ENCODE measurements at places on chromosomes 2 and 18.

- no peak for DNase-seq
Observed at GRCh38 chr2:59084326-59084725, 843.2 kb upstream of the FANCL start.

- DNase-seq = no peak
Observed at GRCh38 chr2:122203523-122203922, 448.1 kb downstream of the TSN start.

GRCh38 chr2:15560140-15560987 is 770 bp downstream of the NBAS start:
- DNase-seq = no peak

DNA sequence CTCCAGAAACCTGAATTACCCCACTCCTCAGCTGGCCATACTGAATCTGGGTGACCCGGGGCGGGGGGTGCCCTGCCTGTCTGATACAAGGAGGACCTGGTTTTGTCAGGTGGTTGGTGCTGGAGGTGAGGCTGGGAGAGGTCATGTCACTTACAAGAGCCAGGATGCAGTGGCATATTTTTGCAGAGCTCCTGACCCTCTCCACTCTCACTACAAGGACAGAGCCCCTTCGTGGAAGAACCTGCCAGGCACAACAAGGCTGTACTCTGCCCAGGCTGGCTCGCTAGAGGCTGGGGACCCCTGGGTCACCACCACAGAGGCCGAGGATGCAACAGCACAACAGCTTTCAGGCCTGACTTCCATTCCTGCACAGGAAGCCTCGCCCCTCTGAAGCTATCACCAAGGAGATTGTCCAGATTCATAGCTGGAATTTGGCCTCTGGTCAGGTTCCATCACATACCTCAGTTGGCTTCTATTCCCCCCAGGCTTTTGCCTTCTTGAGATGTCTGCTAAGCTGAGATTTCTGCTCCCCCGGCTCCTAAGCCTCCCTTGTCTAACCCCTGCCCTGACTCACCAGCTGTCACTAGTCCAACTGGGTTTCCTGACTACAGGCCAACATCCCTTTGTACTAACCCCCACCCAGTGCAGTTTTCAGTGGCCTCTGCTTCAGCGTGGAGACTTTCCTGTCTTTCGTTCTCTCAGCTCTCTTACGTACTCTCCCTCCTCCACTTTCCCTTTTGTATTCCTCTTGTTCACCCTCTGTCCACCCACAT is 132.5 kb upstream of the EPAS1 start:
- DNase-seq = no peak

- no peak for DNase-seq
Observed at GRCh38 chr2:182359990-182360662, 66.7 kb downstream of the PDE1A start.

- DNase-seq = no peak
Observed at GRCh38 chr2:68536000-68536399, 68.6 kb downstream of the APLF start.

DNA sequence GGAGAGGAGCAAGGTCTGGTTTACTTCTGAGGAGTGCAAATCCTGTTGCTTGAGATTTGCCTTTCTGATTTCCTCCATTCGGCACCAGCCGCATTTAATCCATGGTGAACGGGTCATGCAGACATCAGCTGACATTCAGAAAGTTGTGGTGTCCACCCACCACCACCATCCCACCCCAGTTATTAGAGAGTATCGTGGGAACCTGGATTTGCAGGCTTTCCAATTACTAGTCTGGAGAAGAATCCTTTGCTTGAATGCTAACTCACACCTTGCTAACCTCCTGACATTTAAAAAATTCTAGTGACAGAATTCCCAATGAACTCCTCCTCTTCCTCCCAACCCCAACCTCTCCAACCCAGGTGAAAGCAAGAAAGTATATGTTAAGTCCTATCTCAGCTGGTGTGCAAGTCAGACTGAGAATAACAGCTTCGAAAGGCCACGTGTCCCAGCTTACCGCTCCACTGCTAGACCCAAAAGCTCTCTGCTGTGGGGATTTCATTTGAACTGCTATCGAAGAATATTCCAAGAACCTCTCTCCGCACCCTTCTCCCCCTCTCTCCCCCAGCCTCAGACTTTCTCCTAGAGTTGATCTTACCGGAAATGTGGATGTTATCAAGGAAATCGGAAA is 17.7 kb downstream of the BCL11A start:
- no peak for DNase-seq

DNA sequence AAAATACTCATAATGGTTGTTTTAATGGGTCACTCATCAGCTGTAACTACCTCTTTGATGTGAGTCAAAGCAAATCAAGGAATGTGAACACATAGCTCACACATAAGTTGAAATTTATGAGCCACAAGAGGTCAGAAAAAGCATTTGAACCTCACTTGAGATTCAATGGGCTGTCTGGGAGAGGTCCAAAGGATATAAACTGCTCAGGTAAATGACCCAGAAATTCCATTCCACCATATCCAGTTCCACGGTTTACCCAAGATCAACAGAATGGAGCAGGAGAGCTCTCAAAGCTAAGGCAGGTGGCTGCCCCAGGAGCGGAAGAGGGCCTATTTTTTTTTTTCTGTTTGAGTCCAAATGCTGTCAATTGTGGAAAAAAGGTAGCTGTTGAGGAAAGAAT is 464.1 kb downstream of the TNS1 start:
- no peak for DNase-seq

DNA sequence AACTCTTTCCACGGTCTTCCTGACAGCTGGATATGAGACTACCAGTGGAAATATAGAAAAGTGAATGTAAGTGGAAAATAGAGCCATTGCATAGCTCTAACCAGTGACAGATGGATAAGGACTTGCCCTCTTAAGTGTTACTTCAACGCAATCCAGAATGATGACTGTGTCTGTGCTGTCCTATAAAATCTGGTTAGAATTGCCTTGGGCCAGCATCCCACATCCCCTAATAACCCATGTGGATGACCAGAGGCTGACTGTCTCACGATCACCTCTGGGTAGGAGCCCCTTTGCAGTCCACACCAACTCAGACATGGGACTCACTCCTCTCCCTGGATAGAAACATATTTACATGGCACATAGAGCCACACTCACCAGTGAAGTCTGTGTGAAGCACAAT is 186.6 kb downstream of the C1D start:
- DNase-seq = no peak

DNA sequence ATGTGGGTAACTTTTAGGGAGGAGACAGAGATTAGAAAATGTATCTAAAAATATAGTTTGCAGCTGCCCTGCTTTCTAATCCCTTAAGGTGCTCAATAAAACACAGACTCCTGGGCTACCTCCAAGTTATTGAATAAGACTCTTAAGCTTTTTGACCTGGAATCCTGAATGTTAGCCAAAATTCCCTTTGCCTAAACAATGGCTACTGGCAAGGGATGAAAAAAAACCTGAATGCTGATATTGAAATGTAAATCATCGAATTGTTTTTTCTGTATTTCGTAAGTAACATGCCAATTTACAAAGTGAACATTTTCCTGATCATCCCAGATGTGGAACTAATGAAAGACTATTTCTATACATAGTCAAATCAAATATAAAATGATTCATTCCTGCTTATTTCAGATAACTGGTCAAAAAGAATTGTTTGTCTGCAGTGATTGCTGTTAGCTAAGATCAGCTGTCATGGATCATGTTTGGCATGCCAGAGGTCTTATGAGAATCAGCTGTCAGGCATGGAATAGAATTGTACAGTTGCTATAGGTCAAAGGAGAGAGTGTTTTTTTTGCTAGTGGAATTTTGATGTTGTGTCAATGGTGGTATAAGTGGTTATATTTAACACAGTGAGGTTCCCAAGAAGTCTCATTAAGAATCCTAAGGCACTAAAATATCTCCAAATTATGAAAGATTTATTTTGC is 363.6 kb upstream of the CWC22 start:
- DNase-seq = no peak

DNA sequence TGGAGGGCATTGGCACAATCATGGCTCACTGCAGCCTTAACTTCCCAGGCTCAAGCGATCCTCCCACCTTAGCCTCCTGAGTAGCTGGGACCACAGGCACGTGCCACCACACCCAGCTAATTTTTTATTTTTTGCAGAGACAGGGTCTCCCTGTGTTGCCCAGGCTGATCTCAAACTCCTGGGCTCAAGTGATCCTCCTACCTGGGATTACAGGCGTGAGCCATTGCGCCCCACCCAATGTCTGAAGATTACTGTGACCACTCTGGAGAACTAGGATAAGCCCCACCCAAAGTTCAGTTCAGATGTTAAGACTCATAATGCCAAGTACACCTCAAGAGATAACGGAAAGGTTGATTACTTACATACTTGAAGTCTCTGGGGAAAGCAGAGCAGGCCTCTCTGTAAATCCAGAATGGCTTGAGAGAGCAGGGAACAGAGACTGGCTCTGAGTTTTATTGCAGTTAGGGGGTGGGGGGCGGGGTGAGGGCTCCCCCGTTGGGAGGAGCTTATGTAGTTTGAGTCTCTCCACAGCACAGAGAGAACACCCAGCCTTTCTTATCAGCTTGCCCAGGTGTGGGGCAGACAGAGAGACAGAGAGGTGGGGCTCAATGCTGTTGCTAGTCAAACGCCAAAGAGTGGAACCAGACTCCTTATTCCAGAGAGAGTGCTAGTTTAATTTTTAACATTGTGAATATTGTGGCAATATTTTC is 26.5 kb upstream of the ERICH2 start:
- DNase-seq = no peak

DNA sequence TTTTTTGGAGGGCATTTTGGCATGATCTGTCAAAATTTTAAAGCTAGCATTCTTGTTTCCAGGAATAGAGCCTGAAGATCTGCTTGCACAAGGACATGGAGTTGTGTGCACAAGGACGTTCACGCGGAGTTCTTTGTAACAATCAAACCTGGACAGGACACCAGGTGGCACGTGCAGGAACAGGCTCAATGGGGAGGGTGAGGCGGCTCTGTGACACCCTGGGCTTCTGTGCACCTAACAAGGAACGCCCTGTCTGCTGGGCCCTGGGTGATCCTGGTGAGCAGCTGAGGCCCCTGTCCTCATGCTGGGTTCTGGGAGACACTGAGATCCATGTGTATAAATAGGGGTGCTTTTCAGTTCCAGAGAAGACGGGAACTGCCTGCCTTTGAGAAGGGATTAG is 93.1 kb upstream of the PXDN start:
- no peak for DNase-seq

GRCh38 chr2:143176606-143177005 is 47.4 kb downstream of the ARHGAP15 start:
- no peak for DNase-seq

GRCh38 chr18:32891797-32892196 is 119.0 kb upstream of the KLHL14 start:
- DNase-seq = no peak

DNA sequence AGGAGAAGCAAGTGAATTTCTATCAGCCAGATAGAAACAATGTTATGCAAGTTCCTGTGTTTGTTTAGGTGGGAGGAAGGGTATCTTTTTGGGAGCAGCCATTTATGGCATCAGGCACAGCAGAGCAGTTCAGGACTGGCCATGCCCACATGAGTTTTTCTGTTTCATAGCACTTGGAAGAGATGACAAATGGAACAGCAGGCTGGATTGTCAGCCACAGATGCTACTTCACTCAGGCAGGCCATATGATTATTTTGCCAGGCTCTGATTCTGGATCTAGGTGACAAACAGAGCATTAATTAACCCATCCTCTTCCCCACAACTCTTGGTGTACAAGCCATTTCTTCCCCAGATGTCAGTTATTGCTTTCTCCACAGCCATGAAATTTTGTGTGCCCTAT is 63.8 kb downstream of the GALNT13 start:
- no peak for DNase-seq

All from activated CD8-positive, alpha-beta memory T cell treated with anti-CD3 and anti-CD28 coated beads for 1 hour (primary cell).